Suppressor macrophage (primary cell): ENCODE measurements at places on chromosomes 3 and 15.

GRCh38 chr15:31335989-31336592 is 9.5 kb downstream of the KLF13 start:
- no peak for DNase-seq

GRCh38 chr15:79431636-79432344 is at the start of gene MINAR1:
Gene MINAR1 (plus strand): TSS chr15:79432336. CDS start chr15:79456148, 23,812 bp downstream.
- peak; percentile 4 for DNase-seq

DNA sequence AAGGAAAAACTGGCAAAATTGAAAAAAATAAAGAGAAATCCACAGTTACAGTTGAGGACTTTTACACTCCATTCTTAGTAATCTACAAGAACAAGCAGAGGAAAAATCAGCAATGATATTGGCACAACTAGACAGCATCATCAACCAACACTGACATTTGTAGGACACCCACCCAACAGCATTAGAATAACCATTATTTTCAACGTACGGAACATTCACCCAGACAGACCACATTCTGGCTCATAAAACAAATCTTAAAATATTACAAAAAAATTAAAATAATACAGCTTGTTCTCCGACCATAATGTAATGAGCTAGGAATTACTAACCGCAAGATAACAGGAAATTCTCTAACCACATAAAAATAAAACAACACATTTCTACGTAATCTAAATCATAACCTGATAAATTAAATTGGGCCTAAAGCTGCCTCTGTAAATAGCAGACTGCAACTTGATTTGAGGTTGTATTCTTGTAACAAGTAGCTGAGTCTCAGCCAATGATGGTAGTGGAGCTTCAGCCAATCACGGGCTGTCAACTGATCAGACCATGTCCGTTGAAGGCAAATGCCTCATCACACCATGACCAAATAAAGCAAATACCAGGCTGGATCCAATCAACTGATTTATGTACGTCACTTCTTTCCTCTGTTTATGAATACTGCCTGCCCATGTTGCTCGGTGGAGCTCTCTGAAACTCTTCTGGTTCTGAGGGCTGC is 9.2 kb downstream of the PLSCR4 start:
- no peak for DNase-seq

DNA sequence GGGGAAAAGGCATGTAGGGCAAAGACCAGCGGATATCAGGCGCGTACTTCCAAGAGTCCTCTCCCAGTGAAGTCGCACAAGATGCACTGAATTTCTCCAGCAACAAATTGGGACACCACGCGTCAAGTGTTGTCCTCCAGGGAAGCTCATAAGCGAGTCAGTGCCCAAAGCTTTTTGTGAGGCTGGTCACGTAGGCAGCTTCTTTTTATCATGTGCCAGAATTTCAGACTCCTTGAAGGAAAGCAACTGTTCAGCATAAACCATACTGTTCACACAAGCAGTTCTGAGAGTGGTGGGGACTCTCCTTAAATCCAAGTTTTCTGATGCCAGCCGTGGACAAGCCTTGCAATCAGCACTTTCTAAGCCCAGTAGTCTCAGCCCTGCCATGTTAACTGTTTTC is 10.1 kb upstream of the FSTL1 start:
- DNase-seq: no peak

DNA sequence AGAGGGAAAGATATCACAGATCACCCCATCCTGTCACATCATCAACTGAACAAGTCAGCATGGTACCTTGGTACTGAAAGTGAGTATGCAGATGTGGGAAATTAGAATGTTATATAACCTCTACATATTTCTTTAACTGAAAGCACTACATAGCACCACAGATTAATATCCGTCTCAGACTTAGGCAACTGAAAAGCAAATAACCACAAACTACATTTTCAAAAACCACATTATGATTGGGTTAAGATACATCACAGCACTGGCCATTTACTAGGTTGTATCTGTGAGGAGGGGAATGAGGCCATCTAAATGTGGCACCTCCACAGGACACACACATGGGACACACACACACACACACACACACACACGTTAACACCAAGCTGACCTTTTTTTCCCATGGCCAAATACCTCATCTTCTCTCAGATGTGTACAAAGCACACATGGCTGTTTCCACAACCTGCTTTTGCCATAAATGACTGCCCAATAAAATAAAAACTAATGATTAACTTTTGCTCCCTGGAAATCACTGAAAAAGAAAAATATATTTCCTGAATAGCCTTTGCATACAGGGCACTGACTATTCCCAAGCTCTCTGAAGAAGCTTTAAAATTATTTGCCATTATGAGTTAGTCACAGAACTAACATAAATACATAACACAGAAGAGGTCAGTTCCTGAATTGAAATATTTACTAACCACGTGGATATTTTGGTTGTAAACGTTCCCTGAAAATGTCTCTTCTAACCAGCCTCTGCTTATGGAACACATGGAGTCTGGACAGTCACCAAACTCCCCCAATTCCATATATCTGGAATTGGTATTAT is 60.1 kb downstream of the SUMF1 start:
- no peak for DNase-seq

DNA sequence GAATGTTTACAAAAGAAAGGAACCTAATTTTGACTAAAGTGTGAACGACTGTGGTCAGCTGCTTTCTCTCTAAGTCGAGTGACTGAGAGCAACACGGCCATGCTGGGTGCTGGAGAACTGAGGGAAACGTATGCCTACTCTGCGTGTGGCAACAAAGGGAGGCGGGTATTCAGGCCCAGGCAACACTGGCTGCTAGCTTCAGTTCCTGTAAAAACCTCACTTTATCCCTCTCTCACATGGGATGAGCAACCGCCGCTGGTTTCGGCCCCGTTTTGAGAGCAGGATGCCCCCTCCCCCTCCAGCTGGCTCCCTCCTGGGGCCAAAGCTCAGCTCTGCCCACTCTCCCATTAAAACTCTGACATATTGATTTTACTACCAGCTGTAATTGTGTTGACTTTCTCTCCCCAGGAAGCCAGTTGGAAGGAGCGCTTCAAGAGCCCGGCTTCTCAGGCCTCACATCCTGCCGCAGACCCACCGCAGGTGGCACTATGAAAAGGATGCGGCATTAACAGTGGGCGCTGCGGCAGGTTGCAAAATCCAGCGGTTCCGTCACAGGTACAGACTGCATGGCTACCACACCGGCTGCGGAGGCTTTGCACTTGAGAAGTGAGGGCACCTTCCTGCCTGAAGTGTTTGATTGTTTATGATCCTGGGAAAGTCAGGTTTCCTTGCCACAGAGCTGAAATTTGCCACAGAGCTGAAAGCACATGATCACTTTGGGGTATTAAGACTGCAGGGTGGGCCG is 12.7 kb downstream of the PLXND1 start:
- DNase-seq: peak; percentile 91

DNA sequence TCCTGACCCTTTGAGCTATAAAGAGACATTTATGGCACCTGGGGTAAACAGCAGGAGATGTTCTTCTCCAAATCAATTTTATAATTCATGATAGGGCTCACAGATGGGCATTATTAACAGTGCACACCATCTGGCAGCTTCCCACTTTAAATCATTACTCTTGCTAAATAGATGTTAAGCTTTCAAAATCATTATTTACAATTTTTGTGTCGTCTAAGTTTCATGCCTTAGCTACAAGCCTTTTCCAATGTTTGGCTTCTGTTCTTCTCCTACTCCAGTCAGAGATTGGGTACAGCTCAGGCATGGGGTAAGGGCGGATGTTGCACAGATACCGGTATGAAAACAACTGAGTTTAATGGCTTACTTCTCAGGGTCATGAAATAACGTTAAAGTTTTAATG is 120.9 kb upstream of the PFN2 start:
- no peak for DNase-seq
